ENCODE measurements at places on chromosomes 4 and X.

DNA sequence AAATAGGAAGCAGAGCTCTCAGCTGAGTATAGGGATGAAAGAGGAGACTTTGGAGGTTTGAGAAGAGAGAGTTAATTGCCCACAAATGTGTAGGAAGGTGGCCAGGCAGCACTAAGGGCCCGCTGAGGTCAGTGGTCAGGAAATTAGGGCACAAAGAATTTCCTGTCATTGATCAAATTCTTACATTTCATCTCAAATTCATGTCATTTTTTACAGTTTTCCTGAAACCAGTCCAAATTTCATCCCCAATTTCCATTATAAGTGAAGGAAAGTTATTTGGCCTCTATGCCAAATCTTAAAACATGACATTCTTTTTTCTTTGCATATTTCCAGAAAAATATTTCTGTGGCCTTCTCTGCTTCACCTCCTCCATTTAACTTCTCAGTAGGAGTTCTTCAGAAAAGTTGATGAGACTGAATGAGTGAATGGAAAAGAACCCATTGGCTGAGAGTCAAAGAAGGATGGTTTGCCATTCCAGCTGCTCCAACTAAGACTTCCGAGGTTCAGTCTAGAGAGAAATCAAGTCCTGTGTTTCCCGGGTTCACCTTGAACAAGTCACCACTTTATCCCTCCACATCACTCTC is 68.7 kb upstream of the SPRY1 start:
- no peak for DNase-seq

DNA sequence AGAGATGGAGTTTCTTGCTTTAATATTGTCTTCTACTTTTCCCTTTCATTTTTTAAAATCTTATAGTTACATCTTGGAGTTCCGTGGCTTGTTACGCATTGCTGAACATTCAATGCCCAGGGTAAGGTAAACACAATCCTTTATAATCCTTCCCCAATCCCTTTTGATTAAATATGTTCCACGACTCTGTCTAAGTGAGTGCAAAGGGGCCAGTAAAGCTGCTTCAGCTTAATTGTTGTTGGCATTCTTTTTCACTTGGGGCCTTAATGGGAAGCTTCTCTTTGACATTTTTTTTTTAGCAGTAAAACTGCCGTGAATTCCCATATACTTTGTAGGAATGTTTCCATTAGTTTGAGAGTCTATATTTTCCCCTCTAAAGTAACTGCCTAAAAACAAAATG is 1028.1 kb downstream of the C4orf33 start:
- no peak for DNase-seq

GRCh38 chr4:98739751-98740150 is 81.3 kb upstream of the TSPAN5 start:
- no peak for DNase-seq

GRCh38 chr4:79064806-79065205 is 125.6 kb upstream of the PAQR3 start:
- DNase-seq, result no peak

GRCh38 chr4:63049726-63050125 is 1359.5 kb downstream of the TECRL start:
- no peak for DNase-seq

- DNase-seq, result no peak
Measured at GRCh38 chr4:38623260-38623659, 40.7 kb upstream of the KLF3 start.
